ENCODE measurements at places on chromosomes 11 and 22.

DNA sequence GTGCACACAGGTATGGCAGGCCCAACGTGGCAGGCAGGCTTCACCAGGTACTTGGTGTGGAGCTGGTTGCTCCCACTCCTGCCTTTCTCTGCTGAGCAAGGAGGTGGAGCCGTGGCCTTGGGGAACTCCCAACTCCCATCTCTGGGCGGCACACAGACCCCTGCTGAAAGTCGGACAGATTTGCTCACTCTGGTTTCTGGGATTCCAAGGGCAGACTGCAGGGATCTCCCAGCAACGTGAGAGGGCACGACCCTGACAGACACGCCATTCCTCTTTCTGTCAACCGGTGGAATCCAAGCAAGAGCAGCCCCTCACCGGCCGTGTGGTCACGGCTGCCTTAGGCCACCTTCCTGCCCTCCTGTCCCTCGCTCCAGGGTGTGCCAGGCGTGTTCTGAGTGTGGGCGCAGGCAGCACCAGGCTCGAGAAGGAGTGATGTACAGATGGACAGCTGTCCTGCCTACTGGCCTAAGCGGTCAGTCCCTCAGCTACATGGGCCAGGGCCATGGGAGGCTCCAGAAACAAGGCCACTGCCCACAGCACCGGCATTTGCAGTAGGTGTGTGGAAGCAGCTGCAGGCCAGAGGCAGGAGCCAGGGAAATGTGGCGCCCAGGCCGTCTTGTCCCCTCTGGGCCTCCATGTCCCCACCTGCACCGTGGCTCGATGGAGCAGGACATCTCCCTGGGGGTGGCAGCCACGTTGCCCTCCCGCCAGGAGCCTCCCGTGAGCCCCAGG, 13.7 kb upstream of the PPARA start:
- DNase-seq: no peak

DNA sequence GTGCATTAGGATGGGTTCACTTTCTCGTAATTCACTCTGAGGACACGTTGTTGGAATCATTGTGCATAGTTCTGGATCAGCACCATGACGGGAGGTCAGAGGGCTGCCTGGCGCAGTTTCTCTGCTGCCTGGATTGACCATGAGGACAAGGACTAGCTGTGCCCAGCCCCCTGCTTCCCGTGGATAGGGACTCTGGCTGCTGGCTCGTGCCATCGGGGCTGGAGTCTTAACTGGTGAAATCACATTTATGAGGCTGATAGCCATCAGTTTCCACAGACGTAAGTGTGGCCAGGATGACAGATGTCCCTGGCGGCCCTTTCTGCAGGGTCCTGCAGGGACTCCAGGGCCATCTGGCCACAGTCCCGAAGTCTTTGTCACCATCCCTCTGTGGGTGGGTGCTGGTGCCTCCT, 24.1 kb upstream of the GRAMD4 start:
- DNase-seq: no peak

DNA sequence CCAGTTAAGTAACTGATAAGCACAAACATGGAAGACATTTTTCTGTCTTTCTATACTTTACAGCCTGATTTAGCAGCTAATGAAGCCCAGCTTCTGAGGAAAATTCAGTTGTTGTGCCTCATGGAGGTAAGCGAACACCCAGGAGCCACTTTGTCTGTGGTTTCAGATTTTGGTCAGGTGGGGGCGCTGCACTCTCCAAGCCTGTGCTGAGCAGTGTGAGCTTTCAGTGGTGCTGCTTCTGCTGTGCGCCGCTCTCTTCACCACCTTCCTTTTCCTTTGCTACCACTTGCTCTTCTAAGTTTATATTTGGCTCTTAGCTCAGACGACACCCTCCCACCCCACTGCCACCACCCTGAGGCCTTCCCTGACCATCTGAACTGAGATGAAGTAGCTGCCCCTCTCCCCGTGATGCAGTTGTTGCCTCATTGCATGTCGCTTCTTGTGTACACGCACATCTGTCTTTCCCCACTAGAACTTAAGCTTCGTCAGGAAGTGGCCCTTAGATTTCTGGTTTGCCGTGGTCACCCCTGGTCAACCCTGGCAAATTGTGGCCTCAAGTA, 14.0 kb downstream of the PSMD13 start:
- peak; percentile 59 for DNase-seq

DNA sequence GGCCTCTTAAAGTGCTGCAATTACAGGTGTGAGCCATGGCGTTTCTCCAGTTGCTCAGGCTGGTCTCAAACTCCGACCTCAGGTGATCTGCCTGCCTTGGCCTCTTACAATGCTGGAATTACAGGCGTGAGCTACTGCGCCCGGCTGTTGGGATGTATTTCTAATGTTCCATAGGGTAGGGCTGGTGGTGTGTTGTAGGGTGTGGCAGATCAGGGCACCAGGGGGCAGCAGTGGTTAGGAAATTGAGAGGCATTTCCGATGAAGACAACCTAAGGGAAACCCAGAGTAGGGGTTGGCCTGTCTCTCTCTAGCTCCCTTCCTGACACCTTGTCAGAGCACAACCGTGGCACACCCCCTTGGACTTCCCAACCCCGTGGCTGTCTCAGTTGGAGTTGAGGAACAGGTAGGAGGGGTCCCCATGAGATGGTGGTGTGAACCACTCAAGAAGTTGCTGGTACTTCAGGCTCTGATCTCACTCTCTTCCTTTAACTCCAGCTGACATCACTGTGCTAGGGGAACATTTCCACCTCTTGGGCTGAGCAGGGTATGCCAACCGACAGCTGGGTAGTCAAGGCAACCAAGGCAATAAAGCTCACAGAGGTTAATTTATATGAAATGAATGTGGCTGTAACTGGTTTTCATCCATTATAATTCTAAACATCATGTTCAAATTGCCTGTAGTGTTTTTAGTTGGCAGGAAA, 33.0 kb downstream of the YWHAH start:
- peak; percentile 77 for DNase-seq

DNA sequence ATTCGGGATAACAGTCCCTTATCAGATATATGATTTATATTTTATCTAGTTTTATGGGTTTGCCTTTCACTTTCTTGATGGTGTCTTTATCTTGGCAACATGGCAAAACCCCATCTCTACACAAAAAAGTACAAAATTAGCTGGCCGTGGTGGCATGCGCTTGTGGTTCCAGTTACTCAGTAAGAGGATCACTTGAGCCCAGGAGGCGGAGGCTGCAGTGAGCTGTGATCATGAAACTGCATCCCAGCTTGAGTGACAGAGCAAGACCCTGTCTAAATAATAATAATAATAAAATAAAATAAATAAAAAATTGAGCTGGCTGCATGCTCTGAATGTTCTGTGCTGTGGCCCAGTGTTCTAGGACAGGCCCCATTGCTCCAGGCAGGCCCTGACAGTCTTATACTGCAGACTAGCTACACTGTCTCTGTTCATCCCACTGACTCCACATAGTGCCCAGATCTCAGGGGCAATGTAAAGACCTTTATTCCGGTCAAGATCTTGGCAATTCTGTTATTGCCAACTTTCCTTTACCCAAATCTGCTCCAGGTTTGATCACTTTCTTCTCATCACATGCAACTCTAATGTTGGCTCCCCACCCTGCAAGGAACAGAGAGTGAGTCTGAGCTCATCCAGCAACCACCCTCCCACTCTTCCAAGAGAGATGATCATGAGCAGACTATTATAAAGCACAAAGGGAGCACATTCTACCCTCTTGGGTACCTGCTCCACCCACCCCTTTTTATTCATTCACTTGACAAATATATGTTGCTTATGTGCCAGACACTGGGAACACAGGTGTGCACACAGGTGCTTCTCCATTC, 8.8 kb downstream of the HSPA8 start:
- DNase-seq: no peak

GRCh38 chr11:34345540-34345876, 12.3 kb downstream of the ABTB2 start:
- DNase-seq: no peak

DNA sequence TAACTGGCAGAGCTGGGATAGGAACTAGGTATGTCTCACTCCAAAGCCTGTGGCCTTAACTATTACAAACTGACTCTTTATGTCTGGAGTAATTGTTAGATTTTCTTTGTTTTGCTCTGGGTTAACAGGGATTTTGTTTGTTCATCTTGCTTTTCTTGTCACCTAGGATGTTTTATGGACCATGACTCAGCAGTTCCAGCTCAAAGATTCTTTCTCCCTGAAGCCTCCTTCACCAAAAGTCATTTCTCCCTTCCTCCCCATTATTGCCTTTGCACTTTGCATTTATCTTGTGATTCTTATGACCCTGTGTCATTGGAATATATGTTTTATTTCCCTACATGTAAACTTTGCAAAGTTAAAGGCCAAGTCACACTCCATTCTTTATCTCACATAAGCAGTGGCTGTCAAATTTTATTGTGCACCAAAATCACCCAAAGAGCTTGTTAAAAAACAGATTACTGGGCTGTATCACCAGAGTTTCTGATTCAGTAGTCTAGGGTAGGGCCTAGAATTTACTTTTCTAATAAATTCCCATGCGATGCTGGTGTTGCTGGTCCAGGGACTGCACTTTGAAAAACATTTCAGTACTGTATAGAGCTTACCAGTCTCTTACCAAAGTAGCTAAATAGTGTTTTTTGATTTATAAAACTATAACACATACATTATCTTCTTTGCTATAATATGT, 327.7 kb downstream of the DLG2 start:
- DNase-seq: no peak

GRCh38 chr11:120392314-120392713, 56.1 kb downstream of the ARHGEF12 start:
- no peak for DNase-seq

DNA sequence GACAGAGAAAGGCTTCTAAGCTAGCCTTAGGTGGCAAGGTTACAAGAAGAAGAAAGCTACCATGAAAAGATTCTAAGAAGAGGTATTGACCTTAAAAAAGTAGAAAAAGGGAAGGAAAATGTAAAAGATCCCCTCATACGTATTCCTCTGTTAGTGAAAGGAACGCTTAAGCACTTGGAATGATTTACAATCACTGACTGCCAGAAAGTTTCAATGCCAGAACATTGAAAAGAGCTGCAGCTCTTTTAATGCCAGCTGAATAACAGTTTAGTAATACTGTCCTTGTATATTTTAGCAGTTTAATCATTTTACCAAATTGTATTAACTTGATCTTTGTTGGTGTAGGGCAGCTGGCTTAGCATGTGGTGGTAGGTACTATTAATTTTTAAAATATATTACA, 650.7 kb downstream of the FAM181B start:
- DNase-seq: no peak

- no peak for DNase-seq
Observed at GRCh38 chr22:49211176-49211575, 616.5 kb downstream of the BRD1 start.

GRCh38 chr22:45785458-45785857, 113.8 kb downstream of the ATXN10 start:
- no peak for DNase-seq

DNA sequence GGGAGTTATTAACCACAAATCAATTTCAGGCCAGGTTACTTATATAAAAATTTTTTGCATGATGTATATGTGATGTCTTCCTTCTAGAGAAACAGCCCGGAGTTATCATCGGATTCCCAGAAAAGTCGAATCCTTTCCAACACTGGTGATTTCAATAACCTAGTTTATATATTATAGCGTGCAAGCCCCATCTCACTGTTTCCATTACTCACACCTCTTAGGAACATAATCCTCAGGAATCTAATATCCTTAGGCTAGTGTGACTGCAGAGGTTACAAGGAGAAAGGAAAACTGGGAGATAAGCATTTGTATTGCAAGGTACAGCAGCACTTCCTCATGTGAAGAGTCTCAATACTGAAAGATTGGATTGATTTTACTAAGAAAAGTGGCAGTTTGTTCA, 20.3 kb downstream of the ARHGAP20 start:
- no peak for DNase-seq

- no peak for DNase-seq
Observed at GRCh38 chr11:37504060-37504611, 906.1 kb upstream of the RAG2 start.

GRCh38 chr11:40185793-40186192, 1273.7 kb downstream of the LRRC4C start:
- no peak for DNase-seq

DNA sequence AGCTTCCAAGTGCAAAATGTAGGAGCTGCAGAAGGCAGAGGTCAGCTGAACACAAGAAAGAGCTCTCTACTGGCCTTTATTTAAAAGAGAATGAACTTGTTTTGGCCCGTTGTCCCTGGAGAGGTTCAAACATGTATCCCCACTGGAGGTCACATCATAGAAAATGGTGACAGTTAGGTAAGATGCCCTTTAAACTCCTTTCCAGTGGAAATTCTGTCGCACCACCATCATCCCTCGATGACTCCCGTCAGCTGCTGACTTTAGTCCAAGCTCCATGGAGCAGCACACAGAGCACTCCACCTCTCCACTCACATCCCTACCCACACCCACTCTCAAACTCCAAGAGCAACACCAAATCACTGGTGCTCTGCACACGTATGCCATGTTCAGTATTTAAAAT, 15.2 kb upstream of the P4HA3 start:
- DNase-seq: no peak

- no peak for DNase-seq
Observed at GRCh38 chr11:68664906-68665305, 19.4 kb upstream of the GAL start.

- DNase-seq: no peak
Observed at GRCh38 chr11:110859240-110859840, 147.1 kb upstream of the ARHGAP20 start.

- DNase-seq: no peak
Observed at GRCh38 chr11:76033699-76034098, 172.6 kb downstream of the WNT11 start.

DNA sequence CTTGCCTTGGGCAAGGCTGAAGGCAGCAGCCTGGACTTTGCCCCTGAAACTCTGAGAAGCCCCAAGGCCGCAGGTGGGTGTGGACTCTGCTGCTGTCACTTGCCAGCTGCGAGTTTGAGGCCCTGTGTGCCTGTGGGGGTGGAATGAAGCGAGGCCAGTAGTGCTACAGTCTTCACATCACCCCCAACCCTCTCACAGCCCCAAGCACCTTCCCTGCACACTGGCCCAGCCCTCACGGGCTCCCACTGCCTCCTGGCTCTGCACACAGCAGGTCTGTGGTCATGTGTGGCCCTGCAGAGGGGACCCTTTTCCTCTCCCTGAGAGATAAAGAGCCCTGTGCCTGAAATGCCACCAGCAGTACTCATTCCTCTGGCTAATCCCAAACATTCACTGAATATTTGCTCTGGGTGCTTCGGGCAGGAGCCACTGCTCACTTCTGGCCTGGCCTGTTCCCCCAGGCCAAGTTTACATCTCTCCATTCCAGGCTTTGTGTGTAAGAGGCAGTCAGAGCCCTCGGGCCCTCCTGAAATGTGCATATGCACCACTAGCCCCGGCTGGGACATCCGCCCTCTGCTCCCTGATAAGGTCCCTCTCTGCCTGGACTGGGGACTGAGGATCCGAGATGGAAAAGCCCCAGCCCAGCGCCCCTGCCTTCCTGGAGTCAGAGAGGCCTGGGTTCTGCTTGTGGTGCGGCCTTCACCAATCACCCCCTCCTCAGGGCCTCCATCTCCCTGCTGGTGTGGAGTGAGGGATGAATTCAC, 17.7 kb downstream of the MGAT3 start:
- DNase-seq: no peak

- DNase-seq: peak; percentile 56
Observed at GRCh38 chr11:117814766-117815261, 9.7 kb downstream of the FXYD2 start.

DNA sequence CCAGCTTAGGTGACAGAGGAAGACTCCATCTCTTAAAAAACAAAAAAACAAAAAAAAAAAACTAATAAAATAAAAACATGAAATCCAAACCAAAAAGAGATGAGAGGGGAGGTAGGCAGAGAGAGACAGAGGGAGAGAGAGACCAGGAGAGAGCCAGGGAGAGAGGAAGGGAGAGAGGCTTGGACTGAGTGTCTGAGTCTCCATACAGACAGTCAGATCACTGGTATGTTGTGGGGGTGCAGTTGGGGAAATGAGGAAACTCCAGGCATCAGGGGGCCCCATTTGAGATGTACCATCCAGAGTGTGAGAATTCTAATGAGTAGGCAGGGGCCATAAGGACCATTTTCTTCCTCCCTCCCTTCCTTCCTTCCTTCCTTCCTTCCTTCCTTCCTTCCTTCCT, 53.1 kb upstream of the SEPTIN5 start:
- no peak for DNase-seq

All from stimulated activated CD8-positive, alpha-beta memory T cell treated with anti-CD3 and anti-CD28 coated beads, Interleukin-7, amount 100 ng/mL, for 24 hours (primary cell).